ENCODE measurements at places on chromosomes 2 and 18. TPM values are rescaled to one million over a fixed set of nuclear protein-coding genes. Genes with fewer than 3 reads are reported as not detected.

Gene RBBP8
- 21.3 TPM for total RNA-seq

Gene ABCG5
- total RNA-seq = not detected

Gene TUBA4B
- total RNA-seq = 0.20 TPM

Gene LOXHD1
- not detected for total RNA-seq

Gene DUSP2
- 0.38 TPM for total RNA-seq

Gene SH3RF3
- 0.56 TPM for total RNA-seq

Gene CRYGC
- total RNA-seq = not detected

Data from A549 treated with Hydrocortisone at 1 μM for 4 hours (cell line).